ENCODE measurements at places on chromosomes 3 and 15.

DNA sequence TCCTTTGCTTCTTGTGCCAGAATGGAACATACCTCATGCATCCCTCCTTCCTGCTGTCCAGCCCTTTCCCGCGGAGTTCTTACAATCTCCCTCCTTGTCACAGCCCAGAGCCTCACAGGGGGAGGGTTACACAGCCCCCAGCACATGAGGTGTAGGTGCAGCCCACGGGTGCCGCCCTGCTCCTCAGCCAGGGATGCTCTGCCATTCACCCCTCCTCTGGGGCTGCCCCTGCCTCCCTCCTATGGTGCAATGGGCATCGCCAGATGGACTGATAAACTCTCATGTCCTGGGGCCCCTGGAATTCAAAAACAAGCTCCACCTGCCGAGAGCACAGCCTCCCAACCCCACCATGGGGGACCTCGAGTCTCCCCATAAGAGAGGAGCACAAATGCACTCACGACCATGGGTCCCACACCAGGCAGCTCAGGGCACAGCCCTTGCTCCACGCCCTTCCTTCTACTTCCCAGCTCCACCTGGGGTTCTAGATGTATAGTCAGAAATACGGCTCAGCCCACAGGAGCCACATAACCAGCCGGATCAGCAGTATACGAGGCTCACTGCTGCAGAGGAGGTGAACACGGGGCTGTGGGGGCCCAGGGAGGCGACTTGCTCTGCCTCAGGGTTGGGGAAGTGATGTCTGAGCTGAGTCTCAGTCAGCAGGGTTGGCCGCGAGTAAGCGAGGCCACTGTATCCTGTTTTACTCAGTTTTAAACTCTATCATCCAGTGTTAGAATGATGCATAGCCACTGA, 269.7 kb upstream of the LYSMD4 start:
- DNase-seq, result no peak

DNA sequence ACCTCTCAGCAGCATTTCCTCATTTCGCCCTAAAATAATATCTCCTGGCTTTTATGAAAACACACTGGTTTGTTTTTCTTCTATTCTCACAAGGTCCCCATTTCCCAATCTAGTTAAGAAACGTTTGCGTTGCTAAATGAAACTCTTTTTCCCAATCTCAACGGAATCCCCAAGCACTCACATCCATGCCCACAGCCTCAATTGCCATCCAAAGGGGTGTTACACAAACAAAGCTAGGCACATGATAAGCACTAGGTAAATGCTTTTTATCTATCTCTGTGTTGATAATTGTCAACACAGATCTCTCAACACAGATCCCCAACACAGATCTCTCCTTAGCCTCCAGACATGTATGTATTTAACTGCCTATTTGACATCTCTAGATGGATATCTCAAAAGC, 35.2 kb upstream of the TF start:
- no peak for DNase-seq

- DNase-seq, result no peak
These were observed 7.5 kb upstream of the UBL7 start for GRCh38 chr15:74468341-74469032.

- no peak for DNase-seq
These were observed 30.5 kb downstream of the RTP1 start for GRCh38 chr3:187227658-187228258.

GRCh38 chr3:140906785-140907184, 34.9 kb upstream of the SLC25A36 start:
- no peak for DNase-seq

DNA sequence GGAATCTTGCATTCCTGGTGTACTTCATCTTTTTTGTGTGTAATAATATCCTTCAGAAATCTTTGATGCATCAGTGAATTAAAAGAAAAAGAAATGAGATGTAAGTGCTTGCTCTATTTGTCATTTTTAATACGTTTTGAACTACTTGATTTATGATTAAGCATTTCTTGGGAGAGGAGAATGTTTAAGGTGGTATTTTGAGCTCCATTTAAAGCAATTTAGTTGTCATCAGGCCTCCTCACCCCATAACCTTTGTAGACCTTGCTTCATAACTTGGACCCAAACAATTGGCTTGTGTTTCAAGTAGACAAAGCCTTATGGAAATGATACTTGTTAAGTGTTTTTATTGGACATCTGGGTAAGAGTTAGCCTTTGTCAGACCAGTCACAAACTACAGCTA, 87.1 kb upstream of the VEPH1 start:
- DNase-seq, result no peak

DNA sequence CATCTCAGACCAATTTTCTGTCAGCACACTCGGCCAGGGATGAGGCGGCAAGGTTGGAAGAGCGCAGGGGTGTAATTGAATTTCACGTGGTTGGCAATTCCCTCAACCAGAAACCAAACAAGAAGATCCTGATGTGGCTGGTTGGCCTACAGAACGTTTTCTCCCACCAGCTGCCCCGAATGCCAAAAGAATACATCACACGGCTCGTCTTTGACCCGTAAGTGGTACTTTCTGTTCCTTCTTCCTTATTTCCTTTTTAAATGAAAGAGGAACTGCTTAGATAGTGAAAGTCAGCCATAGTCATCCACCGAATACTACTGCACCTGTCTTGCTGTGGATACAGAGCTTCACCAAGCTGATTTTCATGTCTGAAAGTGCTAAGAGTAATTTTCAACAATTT, 60.1 kb downstream of the SGO1 start:
- no peak for DNase-seq

DNA sequence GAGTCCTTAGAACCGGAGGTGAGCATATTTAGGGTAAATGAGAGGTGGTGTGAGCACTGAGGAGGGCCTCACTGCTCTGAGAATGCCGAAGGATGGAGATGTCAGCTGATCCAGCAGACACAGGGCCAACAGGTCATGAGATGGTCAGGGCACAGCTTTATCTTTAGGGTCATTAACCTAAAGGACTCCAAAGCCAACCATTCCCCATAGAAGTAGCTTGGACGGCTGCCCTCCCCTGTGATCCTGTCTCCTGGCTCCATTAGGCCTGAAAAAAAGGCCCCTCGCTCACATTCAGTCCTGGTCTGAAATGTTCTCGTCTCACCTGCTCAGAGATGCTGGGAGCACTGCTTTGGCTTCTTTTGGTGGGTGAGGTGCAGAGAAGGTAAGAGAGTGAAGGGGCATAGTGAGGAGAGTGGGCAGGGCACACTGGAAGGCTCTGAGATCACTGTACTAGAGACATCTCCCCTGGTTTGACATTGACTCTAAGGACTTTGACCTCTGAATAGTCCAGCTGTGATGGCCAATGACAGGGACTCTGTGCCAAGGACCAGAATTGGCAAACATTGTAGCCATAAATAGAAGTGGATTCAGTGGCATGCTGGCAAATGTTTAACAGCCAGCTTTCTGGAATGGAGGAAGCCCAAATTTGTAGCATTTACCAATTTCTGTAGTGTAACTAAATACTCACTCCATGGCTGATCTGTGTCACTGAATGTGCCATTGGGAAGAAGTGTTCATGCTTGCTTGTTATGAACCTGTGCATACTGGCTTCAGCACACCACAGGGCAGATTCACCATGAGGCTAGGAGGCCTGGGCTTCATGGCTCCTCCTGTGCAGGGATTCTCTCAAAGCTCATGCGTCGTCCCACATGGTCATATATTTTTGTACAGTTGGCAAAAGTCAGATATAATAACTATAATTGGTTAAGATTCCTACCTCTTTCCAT, 76.2 kb upstream of the MRPS22 start:
- DNase-seq, result no peak

GRCh38 chr3:172915911-172916514, 165.5 kb downstream of the ECT2 start:
- no peak for DNase-seq

GRCh38 chr15:84889313-84889990, 5.0 kb downstream of the SLC28A1 start:
- no peak for DNase-seq

DNA sequence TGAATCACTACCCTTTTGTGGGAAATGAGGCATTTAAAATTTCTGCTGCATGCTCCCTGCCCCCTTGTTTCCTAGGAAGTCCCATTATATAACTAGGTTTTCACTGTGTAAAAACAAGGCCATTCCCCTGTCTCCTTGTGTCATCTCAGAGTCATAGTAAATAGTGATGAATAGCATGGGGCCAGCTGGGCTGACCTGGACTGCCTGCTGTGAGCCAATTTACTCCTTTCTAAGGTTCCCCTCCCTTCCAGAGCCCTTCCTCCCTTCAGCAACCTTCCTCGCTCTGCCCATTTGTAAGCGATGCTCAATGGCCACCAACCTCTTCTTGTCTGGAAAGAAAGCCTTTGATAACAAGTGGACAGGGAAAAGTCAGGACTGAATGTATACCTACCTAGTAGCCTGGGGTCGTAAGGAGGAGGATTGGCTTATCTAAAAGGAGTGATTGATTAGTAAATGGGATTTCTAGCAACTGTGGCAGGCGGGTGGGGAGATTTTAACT, 11.7 kb downstream of the ITGA11 start:
- no peak for DNase-seq

DNA sequence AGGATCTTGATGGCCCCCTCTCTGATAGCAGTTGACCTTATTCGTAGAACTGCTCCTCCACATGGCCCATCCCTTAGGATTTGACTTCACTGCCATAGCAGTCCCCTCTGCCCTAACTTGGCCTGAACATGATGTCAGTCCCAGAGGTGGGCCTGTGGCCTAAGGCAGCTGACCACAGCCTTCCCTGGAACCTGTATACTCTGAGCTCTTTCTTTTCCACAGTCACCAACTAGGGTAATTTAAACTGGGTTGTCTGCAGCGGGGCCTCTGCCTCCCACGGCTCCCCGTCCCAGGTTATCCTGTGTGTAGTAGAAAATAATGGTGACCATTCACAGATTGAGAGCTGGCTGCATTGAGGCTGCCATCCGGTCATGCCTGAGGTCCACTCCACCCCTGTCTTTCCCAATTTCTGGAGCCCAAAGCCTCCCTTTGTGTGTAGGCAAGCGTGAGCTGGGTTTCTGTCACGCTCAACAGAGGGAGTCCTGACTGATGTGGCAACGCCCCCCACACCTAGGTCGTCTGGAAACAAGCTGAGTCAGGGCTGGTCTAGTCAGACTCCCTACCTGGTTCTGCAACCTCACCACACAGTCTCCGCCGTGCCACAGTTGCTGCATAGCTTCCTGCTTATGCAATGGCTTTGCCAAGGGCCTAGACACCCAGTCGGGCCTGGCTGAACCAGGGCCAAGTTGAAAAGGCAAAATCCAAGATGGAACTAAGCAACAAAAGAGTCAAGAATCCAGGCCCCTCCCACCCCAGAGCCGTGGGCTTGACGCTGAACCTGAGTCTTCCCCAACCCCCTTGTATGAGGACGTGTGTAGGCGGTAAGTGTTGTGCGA, 284.5 kb downstream of the XXYLT1 start:
- peak; percentile 15 for DNase-seq

- peak; percentile 62 for DNase-seq
These were observed 158.6 kb upstream of the NR2E3 start for GRCh38 chr15:71651750-71652186.

DNA sequence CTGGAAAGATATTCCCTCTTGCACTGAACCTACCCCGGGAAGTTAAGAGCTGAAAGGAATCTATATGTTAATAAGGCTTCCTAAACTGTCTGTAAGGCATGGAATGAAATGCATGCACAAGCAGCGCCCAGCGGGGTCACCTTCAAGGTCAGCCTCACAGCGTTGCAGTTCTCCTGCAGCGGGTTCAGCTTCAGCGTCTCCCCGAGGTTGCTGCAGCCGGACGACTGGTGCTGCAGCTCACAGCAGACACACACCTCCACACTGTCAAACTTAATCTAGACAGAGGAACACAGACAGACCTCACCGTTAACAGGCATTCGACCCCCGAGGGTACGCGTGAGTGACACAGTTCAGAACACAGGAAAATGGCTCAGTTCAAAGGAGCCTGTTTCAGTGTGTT, 73.3 kb downstream of the NSMCE3 start:
- no peak for DNase-seq

DNA sequence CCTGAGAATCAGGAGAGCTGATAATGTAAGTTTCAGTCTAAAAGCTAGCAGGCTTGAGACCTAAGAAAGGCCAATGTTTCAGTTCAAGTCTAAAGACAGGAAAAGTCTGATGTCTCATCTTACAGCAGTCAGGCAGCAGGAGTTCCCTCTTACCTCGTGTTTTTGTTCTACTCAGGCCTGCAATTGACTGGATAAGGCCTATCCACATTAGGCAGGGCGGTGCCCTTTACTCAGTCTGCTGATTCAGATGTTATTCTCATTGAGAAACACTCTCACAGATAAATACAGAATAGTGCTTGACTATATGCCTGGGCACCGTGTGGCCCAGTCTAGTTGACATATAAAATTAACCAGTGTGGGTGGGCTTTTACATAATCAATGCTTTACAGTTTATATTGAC, 122.4 kb downstream of the NR1D2 start:
- no peak for DNase-seq

DNA sequence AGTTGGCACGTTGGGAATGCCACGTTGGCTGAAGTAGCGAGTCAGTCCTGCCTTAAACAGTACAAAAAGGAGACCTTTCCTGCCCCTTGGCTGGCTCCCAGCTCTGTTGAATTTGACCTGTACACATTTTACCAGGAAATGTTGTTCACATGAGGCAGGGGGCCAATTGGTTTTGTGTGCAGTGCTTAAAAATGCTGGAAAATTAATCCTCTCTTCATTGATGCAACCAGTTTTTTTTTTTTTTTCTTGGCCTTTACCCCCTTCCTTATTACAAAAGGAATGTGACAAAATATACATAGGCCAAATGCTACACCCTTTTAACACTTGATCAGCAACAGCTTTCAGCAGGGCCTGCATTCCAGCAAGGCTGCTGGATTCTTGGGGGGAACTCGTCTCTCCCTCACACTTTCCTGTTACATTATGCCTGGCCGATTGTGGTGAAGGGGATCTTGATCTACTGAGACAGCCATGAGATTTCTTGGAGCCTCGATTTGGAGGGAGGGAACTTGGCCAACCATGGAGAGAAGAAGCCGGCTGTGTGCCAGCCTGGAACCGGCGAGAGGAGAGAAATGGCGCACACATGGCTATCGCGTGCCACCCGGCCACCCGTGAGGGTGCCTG, 93.1 kb downstream of the DNASE1L3 start:
- no peak for DNase-seq

- no peak for DNase-seq
These were observed 46.7 kb downstream of the CHCHD6 start for GRCh38 chr3:126750756-126751121.

- no peak for DNase-seq
These were observed 67.4 kb upstream of the MEX3B start for GRCh38 chr15:82113106-82113715.

GRCh38 chr3:74763830-74764229, 149.4 kb upstream of the CNTN3 start:
- no peak for DNase-seq

- DNase-seq, result no peak
These were observed 382 bp upstream of the POMGNT2 start for GRCh38 chr3:43106293-43106628.

- no peak for DNase-seq
These were observed 11.6 kb upstream of the EPB42 start for GRCh38 chr15:43232289-43232874.

GRCh38 chr15:56719021-56719612, 14.2 kb downstream of the ZNF280D start:
- DNase-seq, result no peak

GRCh38 chr3:37254316-37254715, 79.9 kb upstream of the LRRFIP2 start:
- no peak for DNase-seq

GRCh38 chr3:102528727-102529126, 93.9 kb downstream of the ZPLD1 start:
- DNase-seq, result no peak

Data from activated CD4-positive, alpha-beta T cell treated with anti-CD3 and anti-CD28 coated beads, Interleukin-10, Interleukin-2, amounts not matched to agents 100 ng/mL and 50 ng/mL, durations not matched to agents 16 hours and 8 hours (primary cell).